ENCODE measurements at places on chromosomes 2 and 18.

DNA sequence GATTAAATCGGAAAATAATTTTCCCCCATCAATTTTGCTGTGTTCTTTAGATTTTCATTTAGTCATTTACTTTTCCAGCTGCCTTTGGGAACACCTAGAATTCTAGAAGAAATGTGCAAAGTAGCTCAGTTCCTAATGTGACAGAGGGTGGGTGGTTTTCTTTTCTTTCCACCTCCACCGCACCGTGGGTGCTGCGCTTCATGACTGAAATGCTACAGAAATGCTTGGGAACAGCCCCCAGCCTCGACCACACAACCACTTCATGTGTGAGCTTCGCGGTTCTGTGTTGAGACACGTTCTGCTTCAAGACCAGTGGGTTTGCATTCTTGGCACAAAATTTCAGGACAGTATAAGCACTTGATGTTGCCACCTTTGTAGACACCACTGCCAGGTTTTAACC, 30.9 kb downstream of the E2F6 start:
- no peak for DNase-seq

DNA sequence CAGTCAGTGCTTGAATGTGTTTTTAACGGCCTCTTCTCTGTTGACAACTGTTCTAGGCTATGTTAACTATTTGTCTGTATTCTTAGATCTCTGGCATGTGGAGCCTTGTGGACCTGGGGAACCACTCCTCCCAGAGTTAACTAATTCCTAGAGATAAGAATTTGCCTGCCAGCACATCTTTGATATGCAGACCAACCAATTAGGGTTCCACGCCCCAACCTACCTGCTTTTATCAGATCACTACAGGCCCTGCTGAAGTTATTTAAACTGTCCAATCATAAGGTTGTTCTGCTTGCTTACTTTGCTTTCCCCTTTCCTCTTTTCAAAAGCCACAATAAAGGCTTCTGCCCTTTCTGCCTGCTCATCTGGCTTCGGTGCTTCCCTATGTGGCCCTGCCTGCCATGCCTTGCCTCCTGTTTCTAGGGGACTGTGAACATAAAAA, 8.5 kb upstream of the CYBRD1 start:
- DNase-seq, result no peak

GRCh38 chr2:45776160-45776955, 124.9 kb downstream of the PRKCE start:
- DNase-seq, result peak; percentile 73

DNA sequence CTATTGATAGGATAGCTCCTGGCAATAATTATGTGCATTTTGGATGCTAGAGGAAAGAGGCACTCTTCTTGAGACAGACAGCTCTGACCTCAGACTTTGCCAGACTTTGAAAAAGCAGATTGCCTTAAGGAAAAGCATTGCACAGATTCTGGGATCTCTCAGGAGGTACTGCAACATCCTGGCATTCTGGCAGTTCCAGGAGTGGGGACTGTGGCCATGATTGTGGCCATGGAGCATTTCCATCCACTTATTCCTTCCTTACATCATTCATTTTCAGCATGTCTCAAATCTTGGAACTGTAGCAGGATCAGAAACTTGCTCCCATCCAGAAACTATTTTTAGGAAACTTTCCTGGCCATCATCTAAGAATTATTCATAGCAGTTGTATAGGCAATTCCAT, 144.9 kb upstream of the FOSL2 start:
- no peak for DNase-seq

DNA sequence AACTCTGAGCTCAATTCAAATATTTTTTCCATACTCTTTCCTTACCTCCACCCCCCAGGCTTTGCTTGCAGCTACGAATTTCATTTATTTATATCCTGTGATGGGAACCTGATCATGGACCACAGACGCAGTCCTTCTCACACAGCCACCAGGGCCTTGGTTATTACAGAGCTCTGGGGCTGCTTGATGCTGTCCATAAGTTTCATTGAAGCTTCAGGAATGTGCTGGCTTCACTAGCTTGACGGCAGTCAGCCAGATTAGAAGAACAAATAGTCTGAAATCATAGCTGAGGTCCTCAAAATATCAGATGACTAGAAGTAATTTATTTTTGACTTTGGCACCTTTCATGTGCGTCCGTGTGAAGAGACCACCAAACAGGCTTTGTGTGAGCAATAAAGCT, 104.9 kb downstream of the VWA3B start:
- no peak for DNase-seq

DNA sequence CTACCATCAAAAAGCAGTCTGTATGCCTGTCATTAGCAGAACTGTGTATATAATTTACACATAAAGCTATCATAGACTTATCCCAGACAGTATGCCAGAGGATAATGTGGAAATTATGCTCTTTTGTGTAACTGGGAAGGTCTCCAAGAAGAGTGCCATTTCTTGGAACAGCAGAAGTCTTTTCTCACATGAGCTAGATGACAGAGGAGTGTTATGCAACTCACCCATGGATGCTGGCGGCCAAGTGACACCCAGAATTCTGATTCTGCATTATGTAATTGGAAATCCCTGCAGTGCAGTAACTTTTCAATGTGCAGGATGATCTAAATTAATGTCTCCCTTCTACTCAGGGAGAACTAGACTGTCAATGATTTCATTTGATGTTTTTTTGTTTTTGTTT, 160.0 kb downstream of the UBE2E3 start:
- DNase-seq, result peak; percentile 23
